ENCODE measurements at places on chromosomes 1 and 21. TPM values are rescaled to one million over a fixed set of nuclear protein-coding genes. Genes with fewer than 3 reads are reported as not detected.

DNA sequence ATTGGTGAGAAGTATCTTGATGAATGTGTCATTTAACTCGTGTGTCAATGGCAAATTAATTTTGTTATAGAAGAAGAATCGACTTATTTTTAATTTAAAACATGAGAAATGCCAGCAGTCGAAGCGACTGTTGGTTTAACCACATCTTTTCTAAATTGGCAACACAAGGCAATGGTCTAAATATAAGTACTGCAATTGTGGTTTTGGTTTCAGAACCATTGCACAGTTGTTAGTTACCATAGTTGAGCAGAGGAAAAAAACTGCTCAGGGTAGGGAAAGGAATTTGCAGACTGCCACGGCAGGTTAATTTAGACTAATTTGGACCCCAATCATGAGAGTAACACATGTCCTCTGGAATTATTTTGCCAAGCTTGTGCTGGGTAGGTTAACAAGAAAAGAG is 185.6 kb upstream of the RUNX1 start:
- no peaks in the 10 kb centered on the region for H3K36me3 ChIP-seq
- H3K27ac ChIP-seq, result no peak overlapping the region
- H3K4me1 ChIP-seq, result no peaks in the 10 kb centered on the region
- no peak overlapping the region for H3K4me3 ChIP-seq
- DNase-seq, result peak; percentile 18

DNA sequence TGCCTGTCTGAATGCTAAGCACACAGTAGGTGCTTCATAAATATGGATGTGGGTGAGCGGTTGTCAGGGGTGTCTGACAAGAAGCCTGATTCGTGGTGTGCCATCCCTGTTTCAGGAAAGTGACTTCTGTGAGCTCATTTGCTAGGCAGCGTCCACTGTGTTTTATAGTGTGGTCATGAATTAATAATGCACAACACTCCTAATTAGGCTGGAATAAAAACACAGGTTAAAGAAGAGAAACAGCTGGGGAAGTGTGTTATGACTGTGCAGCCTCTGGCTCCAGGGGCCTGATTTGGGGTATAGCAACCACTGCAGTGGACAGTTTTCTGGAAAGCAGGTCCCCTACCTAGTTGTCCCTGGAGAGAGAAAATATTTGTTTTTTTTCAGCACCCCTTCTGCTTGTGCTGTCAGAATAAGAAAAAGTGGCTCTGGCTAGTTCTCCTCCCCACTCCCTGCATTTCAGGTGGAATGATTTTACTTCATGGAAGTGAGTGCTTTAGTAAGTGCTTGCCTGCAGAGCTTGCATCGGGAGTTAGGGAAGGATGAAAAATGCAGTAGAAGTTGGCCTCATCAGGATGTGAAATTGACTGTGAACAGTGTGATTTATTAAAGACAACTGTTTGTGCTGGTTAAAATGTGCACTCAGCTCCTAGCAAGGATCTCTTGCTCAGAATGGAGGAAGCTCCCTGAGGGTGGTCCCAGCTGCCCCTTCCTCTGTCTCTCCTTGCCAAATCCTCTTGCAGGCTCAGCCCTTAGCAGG is 333.8 kb downstream of the HHAT start:
- H3K27ac ChIP-seq, result no peak overlapping the region
- peaks cover 3% of the 10 kb centered on the region for H3K4me1 ChIP-seq
- no peaks in the 10 kb centered on the region for H3K27me3 ChIP-seq
- no peaks in the 10 kb centered on the region for H3K36me3 ChIP-seq

DNA sequence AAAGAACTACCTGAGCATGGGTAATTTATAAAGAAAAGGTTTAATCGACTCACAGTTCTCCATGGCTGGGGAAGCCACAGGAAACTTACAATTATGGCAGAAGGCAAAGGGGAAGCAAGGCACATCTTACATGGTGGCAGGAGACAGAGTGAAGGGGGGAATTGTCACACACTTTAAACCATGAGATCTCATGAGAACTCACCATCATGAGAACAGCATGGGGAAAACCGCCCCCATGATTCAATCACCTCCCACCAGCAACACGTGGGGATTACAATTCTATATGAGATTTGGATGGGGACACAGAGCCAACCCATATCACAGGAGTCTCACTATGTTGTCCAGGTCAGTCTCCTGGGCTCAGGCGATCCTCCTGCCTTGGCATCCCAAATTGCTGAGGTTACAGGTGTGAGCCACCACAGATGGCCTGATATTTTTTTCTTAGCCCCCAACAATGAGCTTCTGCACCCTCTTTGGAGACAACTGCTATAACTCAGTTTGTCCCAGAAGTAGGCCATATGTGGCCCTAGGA is 22.5 kb upstream of the MORC3 start:
- no peaks in the 10 kb centered on the region for H3K27me3 ChIP-seq
- peaks cover 38% of the 10 kb centered on the region for H3K4me1 ChIP-seq
- DNase-seq, result peak; percentile 33
- H3K4me3 ChIP-seq, result peak overlapping the region; percentile 23
- H3K36me3 ChIP-seq, result peaks cover 8% of the 10 kb centered on the region

DNA sequence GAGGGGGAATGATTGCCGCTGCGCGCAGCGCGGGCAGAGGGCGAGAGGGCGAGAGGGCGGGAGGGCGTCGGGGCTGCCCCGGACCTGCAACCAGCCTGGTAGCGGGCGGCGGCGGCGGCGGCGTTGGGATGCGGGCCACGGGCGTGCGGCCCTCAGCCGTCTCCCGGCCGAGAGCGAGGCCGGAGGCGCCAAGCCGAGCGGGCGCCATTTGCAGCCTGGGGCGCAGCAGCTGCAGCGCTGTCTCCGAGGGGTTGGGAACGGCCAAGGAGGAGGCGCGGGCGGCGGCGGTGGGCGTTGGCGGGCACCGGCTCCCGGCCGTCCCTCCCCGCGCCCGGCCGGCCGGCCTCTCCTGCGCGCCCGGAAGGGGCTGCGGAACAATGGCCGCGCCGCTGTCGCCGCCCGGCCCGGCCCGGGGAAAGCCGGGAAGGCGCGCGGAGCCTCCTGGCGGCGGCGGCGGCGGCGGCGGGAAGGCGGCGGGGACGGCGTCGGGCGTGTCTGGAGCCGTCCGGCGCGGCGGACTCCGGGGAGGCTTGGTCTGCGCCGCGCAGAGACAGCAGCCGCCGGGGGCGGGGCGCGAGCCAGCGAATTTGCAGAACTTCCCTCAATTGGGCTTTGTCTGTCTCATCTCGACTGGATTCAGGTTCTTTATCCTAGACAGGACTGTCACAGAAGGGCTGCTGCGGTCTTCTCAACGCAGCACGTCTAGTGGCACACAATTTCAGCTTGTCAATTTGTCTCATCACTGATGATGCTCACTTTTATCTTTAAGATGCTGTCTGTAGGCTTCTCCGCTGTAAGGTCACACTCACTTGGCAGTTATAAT is 35.7 kb downstream of the ZBTB8B start:
- peaks cover 6% of the 10 kb centered on the region for H3K27me3 ChIP-seq
- no peaks in the 10 kb centered on the region for H3K36me3 ChIP-seq
- DNase-seq, result peak; percentile 18
- H3K4me1 ChIP-seq, result peaks cover 7% of the 10 kb centered on the region

DNA sequence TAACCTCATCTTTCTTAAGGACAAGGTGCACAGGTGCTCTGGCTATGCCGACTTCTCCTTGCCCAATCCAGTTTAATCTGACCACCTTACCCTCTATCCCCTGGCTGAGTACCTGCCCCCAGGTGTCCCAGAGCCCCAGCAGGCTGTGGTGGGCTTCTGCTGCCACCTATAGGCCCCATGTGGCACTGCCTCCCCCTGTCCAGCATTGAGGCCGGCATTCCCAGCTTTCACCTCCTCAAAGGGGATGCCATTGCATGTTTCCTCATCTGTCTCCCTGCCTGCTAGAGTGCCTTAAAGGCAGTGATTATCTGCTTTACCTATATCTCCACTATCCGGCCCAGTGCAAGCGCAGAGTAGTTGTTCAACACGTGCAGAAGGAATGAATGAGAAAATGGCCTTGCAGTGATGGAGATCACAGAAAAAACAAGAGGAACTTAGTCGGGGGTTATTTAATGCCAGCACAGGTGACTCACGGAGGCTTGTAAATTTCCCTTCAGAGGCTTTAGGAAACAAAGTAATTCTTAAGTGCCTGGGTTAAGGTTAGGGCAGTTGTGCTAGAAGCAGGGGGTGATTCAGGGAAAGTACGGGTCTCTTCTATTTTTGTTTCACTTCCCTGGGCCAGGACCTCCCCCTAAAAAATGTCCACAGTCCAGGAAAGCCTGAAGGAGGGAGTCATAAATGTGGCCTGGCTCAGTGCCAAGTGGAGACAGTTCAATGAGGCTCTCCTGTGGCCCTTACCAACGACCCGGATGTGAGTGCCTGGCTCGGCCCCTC is 131.8 kb upstream of the NGF start:
- H3K4me3 ChIP-seq, result no peak overlapping the region
- no peaks in the 10 kb centered on the region for H3K27me3 ChIP-seq
- H3K27ac ChIP-seq, result no peak overlapping the region
- peak; percentile 44 for DNase-seq
- H3K4me1 ChIP-seq, result no peaks in the 10 kb centered on the region
- H3K36me3 ChIP-seq, result no peaks in the 10 kb centered on the region

DNA sequence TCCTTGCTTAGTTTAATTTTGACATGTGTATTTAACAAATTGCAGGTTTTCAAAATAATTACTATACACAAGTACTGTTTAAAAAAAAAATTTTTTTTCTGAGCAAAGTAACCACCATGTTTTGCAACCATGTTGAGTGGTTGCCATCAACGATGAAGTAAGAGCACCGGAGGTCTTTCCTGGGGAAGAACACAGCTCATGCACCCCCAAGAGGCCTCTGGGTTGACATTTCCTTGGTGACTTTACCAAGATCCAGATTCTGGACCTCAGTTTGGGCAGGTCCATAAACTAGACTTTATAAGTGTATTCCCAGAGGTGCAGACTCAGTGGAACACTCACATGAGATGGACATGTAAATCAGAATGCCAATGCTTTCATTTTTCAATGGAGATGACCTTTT is 36.8 kb upstream of the RALGPS2 start:
- DNase-seq, result no peak
- H3K27me3 ChIP-seq, result no peaks in the 10 kb centered on the region
- no peaks in the 10 kb centered on the region for H3K4me1 ChIP-seq

GRCh38 chr1:29856340-29857114 is 620.2 kb downstream of the PTPRU start:
- no peaks in the 10 kb centered on the region for H3K36me3 ChIP-seq
- no peaks in the 10 kb centered on the region for H3K27me3 ChIP-seq
- DNase-seq, result no peak
- H3K4me1 ChIP-seq, result no peaks in the 10 kb centered on the region

DNA sequence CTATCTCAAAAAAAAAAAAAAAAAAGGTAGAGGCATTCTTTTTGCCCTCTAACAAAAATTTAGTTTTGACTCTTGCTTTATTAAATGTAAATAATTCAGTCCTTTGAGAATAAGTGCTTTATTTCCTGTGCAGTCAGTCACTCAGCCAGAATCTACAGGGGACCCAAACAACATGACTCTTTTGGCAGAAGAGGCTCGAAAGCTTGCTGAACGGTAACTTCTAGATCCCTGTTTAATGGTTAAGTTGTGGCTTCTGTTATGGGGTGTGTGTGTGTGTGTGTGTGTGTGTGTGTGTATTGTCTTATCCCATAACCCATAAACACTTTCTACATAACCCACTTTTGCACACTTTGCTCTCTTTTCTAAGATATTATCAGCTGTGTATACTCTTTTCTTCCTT is 54.9 kb upstream of the LAMC2 start:
- H3K4me1 ChIP-seq, result no peaks in the 10 kb centered on the region
- H3K4me3 ChIP-seq, result no peak overlapping the region
- no peaks in the 10 kb centered on the region for H3K27me3 ChIP-seq
- DNase-seq, result peak; percentile 11
- H3K27ac ChIP-seq, result no peak overlapping the region

GRCh38 chr1:192576190-192577144 is 894 bp downstream of the RGS1 start:
- H3K27me3 ChIP-seq, result no peaks in the 10 kb centered on the region
- no peak for DNase-seq
- H3K4me3 ChIP-seq, result no peak overlapping the region
- peaks cover 3% of the 10 kb centered on the region for H3K4me1 ChIP-seq
- no peak overlapping the region for H3K27ac ChIP-seq

DNA sequence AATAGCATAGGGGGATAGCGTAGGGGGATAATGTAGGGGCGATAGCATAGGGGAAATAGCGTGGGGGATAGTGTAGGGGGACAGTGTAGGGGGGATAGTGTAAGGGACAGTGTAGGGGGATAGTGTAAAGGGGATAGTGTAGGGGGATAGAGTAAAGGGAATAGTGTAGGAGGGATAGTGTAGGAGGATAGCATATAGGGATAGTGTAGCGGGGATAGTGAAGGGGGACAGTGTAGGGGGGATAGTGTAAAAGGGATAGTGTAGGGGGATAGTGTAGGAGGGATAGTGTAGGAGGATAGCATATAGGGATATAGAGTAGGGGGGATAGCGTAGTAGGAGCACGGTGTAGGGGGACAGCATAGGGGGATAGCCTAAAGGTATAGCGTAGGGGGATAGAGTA is 14.1 kb upstream of the ARF1 start:
- no peak overlapping the region for H3K4me3 ChIP-seq
- no peaks in the 10 kb centered on the region for H3K4me1 ChIP-seq
- H3K27ac ChIP-seq, result no peak overlapping the region
- DNase-seq, result no peak
- H3K36me3 ChIP-seq, result no peaks in the 10 kb centered on the region

Gene SLAMF9
- total RNA-seq, result not detected

Gene CR2
- total RNA-seq, result 0.19 TPM

Gene GSTM1
- total RNA-seq, result 34.7 TPM
